ENCODE measurements at places on chromosomes 5 and 9. TPM values are rescaled to one million over a fixed set of nuclear protein-coding genes. Genes with fewer than 3 reads are reported as not detected.

Gene OR1J2
- not detected for total RNA-seq

GRCh38 chr5:9784231-9784630 lies 154.1 kb upstream of the TAS2R1 start:
- DNase-seq, result no peak

Gene ADAMTS19
- total RNA-seq, result 1.7 TPM

Gene SHISAL2B
- not detected for total RNA-seq

Gene GPX3
- total RNA-seq, result 2.3 TPM

DNA sequence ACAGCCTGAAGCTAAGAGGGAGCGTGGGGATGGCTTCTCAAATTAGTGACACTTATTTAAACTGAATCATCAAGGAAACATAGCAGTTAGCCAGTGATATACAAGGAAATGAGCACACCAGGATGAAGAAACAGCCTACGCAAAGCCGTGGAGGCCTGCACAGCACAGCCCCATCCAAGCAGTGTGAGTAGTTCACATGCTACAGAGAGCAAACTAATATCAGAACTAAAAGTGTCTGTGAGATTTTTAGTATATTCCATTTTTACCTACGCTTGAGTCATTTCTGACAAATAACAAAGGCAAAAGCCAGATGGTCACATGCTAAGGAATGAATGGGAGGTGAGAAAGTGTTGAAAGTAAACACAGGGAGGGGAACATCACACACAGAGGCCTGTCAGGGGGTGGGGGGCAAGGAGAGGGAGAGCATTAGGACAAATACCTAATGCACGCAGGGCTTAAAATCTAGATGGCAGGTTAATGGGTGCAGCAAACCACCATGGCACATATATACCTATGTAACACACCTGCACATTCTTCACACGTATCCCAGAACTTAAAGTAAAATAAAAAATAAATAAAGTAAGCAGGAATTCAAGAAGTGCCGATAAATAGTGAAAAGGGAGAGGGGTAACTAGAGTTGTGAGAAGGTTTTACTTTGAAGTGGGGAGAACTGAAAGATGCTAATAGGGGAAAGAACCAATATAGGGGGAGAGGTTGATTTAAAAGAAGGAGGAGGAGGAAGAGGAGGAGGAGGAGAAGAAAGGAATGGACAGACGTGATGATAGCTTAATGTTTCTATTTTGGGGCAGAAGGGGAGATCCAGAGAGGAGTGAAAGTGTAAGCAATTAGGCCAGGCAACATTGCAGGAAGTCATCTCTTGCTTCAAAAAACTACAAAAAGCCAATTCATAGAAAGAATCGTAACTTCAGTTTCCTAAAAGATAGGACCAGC lies 100.9 kb upstream of the PTGER4 start:
- DNase-seq, result no peak

DNA sequence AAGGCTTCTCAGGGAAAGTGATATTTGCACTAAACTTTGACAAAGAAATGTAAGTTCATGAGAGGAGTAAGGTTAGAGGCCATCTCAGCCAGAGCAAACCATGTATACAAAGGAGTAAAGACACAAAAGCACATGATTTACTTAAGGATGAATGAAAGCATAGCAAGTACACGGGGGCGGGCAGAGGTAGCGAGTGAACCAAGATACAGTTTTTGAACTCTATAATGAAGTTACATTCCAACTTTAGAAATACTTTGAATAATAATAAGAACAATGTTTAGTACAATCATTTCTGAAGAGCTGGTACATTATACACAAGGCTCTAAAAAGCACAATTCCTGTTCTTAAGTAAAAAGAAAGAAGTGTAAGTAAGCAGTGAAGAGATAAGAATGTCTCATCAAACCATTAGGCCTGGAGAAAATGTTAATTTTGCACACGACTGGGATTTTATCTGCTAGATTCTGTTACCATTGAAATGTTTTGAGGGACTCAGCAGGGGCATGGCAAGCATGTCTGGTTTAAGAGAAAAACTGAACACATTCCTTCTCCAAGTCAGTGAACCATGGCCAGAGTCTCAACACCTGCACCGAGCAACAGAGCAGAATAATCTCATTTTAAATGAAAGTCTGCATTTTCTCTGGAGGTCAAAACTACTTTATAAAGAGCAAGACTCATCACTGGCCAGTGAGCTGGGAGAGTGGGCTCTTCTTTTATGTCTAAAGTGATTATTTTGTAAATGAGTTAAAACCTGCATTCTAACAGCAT lies 147.6 kb upstream of the TRPM3 start:
- no peak for DNase-seq

DNA sequence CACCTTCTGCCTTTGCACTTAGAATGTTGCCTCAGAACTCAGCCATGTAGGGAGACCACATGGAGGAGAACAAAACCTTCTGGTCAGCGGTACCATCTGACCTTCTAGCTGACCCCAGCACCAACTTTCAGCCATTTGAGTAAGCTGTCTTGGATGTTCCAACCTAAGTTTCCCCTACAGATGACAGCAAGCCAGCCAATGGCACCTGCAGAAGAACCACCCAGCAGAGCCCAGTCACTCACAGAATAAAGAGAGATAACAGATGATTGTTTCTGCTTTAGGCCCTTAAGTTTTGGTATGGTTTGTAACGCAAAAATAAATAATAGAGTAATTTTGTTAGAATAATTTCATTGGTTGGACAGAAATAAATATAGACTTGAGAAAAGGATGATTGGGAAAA lies 10.4 kb downstream of the DNAH5 start:
- no peak for DNase-seq

- DNase-seq, result no peak
These were observed 408.2 kb downstream of the PRR16 start for GRCh38 chr5:120872297-120872696.

Gene GMCL2
- not detected for total RNA-seq
